ENCODE measurements at places on chromosomes 7 and 10.

DNA sequence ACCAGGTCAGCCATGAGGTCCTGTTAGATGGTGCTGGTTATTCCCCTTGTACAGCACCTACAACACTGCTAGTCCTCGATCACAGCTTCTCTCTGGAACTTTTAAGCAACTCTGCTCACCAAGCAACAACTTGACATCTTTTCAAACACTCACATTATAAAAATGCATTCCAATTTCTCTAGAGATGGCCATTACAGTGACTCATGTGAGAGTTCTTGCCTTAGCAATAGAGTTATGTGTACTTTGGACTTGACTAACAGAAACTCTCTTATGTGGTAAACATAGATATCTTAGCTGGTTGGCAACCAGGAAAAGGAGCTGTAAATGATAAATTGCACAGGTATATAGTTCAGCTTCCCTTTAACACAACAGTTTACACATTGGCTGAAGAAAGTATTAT lies 122.2 kb downstream of the PDE1C start:
- no peak for DNase-seq

DNA sequence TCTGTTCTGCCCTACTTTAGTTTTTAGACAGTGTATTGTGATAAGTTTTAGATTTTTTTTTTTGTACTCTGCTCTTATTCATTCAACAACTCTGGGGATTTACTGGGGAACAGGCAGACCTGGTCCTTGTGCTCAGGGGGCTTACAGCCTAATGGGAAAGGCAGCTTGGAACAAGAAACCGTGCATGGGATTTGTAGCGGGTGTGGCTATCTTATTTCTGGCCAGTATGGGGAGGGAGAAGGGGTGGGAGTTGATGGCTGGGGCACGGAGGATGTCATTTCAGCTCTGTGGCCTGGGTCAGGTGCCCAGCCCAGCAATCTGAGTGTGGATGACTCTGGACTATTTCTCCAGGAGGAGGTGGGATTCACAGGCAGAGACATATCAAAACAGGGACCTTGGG lies 47.0 kb downstream of the GRK5 start:
- DNase-seq, result no peak

DNA sequence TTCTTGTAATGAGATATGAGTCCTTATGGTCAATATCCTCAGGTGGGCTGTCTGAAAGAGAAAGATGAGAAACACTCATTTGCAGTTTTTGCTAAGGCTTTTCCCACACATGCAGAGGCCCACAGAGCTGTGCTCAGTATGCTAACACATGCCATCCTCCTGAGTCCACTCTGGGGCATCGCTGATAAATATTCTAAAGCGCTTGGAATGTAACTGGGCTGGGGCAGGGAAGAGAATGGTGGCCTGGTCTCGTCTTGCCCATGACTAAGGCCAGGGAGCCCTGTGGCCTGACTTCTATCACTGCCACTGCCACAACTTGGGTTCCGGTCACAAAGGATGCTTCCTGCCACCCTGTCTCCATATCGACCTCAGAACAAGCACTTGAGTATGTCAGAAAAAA lies 199.7 kb upstream of the FRMD4A start:
- DNase-seq, result no peak

GRCh38 chr7:16345979-16346958 lies 75.1 kb downstream of the CRPPA start:
- no peak for DNase-seq

GRCh38 chr7:103003004-103003403 lies 71.6 kb downstream of the FBXL13 start:
- no peak for DNase-seq
